PC-9 (cell line): ENCODE measurements at places on chromosomes 5 and 9. TPM values are rescaled to one million over a fixed set of nuclear protein-coding genes. Genes with fewer than 3 reads are reported as not detected.
A peak's percentile ranks its signal among the peaks of the same experiment; 100 is the strongest.

FGF1 gene
- 0.23 and 0.44 TPM in 2 replicates for total RNA-seq

MLANA gene
- total RNA-seq: not detected in 2 replicates

PDE8B gene
- total RNA-seq: 1.7 and 1.8 TPM in 2 replicates

CTSL gene
- 82.6 and 105 TPM in 2 replicates for total RNA-seq

GRCh38 chr5:146018514-146019375, 82.4 kb downstream of the SH3RF2 start:
- no peak for DNase-seq

DNA sequence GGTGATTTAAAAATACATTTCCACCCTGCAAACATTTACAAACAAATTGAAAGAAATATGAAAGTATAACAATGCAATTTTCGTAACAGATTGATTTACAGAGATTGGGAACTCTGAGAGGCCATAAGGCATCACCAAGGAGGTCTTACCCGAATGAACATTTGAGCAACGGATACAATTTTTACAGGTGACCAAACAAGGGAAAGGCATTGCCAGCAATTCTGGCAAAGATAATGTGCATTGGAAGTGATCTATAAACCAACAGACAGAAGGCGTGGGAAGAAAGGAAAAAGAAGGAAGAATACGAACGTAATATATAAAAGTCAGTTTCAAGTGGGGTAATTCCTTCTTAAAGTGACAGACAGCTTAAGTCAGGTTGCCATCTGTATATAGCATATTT, 295.9 kb downstream of the CDH12 start:
- DNase-seq: no peak

DNA sequence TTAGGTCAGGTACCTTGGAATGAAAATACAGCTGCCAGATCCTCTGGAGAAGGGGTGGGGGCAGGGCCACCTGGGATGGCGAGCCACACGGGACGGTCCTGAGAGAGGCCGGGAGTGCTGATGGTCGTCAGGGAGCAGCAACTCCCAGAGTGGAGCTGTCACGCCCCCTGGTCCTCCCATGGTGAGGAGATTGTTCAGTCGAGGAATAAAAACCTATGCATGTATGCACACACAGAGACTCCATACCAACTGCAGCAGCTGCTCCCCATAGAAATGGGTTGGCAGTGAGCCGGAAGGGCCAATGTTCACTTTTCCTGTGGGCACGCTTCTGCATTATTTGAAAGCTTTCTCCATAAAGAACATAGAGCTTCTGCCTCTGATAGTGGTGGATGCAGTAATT, 45.2 kb upstream of the SEMA4D start:
- DNase-seq: no peak

GRCh38 chr5:134435560-134435959, 23.9 kb upstream of the CDKN2AIPNL start:
- peak; percentile 28 for DNase-seq

DNA sequence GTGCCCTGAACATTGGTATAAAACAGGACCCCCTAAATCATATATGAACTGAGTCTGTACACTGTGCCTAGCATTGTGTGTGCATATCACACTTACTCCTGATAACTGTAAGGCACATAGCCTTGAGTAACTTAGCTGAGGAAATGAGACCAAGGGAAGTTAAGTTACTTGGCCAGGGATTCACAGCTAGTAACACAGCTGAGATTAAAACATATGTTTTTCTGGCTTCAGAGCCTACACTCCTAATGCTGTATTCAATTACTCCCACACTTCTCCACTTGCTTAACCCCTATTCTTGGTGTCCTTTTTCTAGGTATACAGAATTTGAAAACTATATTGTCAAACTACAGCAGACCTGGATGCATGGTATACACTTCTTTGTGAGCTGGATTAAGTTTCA, 12.8 kb downstream of the GHR start:
- DNase-seq: no peak

GRCh38 chr9:109733690-109734089, 46.3 kb upstream of the PALM2AKAP2 start:
- peak; percentile 57 for DNase-seq

DNA sequence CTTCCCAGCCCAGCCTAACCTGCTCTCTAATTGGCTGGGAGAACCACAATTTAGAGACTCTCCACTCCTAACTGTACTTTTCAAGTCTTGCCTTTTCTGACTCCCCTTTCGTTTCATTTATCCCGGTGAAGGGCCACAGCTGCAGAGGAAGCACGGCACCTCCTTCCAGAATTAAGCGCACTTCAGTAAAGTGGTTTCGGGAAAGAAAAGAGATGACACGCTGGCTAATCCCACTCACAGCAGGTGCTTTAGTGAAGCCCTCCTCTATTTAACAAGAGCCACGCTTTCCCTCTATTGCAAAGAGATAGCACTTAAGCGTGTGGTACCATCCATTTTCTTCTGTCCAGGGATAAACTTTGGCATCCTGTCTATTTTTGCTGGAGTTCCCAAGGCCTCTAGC, 4.8 kb downstream of the DNAH5 start:
- no peak for DNase-seq

DNA sequence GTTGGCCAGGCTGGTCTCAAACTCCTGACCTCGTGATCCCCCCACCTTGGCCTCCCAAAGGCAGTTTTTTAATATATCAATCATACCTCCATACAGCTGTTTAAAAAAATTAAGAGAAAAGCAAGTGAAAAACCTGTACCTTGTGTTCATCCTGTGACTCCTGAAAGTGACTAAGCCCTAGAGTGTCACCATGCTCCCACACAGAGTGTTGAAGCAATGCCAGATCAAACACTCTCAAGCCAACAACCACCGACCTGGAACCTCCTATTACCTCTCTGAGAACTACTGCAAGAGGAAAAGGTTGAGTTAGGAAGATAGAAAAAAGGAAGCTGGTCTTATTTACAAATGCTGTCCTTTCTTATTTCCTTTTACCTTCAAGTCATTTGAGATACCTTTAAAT, 123.5 kb downstream of the RASEF start:
- DNase-seq: peak; percentile 48

- no peak for DNase-seq
Measured at GRCh38 chr5:177591690-177592009, 353 bp upstream of the TMED9 start.

- no peak for DNase-seq
Measured at GRCh38 chr9:36486329-36486932, 86.3 kb upstream of the MELK start.

GRCh38 chr9:32533816-32534215, 7.8 kb upstream of the RIGI start:
- DNase-seq: no peak
